Eye (tissue), 1 donor: ENCODE measurements at places on chromosomes 4 and X.

DNA sequence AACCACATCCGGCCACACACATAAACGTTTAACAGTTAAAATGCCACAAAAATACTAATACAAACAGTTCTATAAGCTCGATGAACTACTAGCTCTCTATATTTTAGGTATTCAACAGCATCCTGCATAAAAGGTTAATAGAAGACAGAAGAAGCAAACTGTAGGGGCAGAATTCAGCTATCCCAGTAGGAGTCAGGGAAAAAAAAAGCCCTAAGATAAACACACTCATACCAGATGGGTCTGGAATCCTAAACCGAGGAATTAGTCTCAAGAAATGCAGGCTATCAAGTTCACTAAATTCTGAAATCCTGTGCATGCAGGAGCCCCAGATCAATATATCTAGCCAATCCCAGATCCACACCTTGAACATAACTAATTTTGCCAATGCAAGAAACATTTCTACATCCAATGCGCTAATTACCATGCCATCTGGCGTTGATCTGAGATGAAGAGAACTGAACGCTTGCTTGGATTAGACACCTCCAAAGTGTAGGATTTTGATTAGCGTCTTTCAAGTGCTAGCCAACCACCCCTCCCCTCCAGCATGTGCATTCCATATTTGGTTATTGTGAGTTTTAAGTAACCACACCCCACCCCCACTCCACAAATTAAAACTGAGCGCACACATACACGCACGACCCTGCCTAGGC is 512.2 kb upstream of the INTU start:
- DNase-seq = no peak

DNA sequence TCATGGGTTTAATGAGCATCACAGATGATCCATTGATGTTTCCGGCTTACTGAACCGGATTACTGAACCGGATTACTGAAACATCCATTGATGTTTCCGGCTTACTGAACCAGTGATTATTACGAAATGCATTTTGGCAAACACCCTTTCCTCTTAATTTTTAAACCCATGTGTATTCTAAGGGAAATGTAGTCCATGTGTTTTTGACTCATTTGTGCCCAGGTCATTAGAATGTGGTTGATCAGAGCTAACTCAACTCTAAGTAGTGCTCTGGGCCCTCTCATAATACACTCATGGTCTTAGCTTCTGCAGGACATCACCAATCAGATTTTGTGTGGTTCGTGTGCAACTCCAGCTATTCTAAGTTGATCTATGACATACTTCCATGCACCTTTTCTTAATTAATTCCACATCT is 141.6 kb downstream of the SPATA18 start:
- peak; percentile 80 for DNase-seq

GRCh38 chrX:12563121-12563520 is 228.1 kb upstream of the PRPS2 start:
- DNase-seq = no peak

GRCh38 chr4:72318421-72319170 is 250.4 kb downstream of the ADAMTS3 start:
- no peak for DNase-seq

DNA sequence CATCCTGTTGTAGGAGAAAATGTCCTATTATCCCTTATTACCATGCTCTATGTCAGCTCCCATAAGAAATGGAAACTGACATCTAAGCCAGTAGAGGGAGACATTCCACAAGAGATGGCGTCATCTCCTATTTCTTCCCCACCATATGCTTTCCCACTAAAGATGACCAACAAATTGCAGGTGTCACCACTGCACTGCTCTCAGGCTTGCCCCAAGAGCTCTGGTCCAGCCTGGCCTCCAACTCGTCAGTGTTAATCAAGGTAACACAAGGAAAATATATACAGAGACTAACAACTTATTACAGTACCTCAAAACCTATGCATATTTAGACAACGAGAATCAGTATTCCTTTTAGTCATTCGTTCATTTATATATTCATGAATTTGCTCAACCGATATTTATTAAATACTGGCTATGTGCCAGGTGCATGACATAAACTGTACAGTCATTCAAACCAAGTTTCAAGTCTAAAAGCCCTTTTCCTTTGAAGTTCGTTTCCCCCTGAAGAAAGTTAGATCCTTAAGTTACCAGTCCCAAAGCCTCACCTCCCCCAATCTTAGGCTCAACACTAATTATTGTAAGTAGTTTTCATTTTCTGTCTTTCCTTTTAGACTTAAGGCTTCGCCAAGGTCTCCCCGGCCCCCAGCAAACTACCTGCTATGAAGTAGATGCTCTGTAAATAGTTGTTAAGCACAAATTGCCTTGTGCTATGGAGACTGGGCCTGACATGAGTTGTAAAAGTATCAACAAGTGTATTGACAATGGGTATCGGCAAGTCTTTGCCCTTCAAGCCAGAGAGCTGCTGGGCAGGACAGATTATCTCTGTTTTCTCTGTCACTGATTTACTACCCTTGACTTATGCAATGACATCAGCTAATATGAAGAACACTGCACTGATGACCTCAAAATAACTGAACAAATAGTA is 3.1 kb upstream of the FGB start:
- peak; percentile 50 for DNase-seq

- DNase-seq = peak; percentile 25
These were observed 600.9 kb upstream of the DIPK2B start for GRCh38 chrX:45801554-45801953.

DNA sequence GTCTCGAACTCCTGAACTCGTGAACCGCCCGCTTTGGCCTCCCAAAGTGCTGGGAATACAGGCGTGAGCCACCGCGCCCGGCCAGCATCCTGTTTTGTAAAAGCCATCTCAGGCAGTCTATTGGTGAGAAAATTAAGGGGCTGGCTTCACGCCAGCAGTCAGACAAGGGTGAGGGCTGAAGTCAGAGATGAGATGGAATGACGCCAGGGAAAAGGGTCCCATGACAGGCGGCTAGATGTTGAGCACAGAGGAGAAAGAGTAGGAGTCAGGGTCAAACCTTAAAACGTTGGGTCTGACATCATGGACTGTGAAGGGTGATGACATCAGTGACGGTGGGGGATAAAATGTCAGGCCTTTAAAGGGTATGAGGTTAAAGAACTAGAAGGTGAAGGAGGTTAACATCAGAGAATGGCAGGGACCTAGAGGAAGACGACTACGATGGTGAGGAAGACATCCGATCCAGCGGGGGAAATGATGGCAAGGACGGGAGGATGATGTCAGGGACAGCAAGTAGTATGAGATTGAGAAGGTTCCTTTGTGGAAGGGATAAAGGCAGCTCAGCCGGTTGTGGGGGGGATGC is 504 bp upstream of the RBM3 start:
- no peak for DNase-seq

DNA sequence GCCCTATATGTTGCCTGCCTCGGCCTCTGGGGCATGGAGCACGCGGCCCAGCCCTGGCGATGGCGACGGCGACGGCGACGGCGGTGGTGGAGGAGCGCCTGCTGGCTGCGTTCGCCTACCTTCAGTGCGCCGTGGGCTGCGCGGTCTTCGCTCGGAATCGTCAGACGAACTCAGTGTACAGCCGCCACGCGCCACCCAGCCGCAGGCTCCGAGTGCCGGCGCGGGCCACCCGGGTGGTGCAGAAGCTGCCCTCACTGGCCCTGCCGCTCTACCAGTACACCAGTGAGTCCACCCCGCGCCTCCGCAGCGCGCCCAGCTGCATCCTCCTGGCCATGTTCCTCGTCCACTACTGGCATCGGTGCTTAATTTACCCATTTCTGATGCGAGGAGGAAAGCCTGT is 83.7 kb upstream of the F9 start:
- no peak for DNase-seq

DNA sequence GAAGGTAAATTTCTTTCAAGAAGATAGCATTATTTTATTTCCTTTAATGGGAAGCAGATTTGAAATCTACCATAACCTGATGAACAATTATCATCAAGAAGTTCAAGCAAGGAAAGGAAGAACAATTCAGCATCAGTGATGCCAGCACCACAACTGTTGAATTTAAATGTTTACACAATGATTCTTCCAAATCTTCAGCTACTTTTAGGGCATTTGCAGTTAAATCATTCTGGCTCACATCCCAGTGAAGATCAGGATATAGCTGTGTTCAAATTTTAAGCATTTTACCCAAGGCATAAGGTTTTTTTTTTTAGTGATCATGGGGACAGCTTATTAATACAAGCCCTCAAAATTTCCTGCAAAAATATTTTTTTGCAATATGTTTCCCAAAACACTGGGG is 112.9 kb downstream of the SHISA3 start:
- no peak for DNase-seq

GRCh38 chr4:24475756-24476155 is 108.6 kb downstream of the DHX15 start:
- no peak for DNase-seq

DNA sequence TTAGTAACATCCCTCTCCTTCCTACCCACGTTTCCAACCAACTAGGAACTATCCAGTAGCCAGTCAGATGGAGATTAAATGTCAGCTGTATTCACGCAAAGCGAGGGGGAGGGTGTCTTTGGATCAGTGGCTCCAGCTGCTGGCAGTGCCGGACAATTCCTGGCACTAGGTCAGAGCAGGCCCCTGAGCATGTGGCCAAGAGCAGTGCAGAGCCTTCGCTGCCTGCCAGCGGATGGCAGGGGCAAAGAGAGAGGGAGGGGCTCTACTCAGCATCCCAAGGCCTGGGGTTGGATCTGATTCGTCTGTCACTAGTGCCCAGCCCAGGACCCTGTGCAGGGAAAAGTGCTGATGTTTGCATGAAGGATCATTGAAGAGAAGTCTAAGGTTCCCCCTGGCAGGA is 28.7 kb upstream of the JAKMIP1 start:
- DNase-seq = peak; percentile 43
